NT2/D1 (cell line): ENCODE measurements at places on chromosomes 1 and 21.

GRCh38 chr1:82121421-82121820 is 320.7 kb downstream of the ADGRL2 start:
- no peak for DNase-seq

DNA sequence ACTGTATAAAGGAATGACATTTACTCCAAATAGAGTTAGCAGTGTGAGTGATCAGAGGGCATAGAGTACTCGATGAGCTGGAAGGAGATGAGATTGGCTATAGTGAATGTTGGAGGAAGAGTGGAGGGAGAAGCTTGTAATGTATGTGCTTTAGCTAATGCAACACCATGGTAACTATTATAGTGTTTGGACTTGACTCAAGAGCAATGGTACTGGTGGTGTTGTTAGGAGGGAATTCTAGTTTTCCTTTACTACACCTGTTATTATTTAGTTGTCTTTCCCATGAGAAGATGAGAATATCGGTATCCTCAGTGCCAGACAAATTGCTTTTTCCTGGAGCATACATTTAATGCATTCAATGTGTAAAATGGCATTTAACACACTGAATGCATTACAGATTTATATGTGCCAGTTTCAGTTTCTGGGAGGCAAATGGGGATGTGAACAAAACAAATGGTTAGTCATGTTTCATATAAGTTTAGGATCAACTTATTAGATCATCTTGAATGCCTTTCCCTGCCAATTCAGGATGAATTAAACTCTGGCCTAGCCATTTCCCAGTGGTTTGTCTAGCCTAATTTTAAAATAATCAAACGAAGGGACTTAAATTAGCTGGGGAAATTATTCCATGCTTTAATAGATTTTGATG is 291.1 kb upstream of the ADAMTS5 start:
- DNase-seq: no peak

DNA sequence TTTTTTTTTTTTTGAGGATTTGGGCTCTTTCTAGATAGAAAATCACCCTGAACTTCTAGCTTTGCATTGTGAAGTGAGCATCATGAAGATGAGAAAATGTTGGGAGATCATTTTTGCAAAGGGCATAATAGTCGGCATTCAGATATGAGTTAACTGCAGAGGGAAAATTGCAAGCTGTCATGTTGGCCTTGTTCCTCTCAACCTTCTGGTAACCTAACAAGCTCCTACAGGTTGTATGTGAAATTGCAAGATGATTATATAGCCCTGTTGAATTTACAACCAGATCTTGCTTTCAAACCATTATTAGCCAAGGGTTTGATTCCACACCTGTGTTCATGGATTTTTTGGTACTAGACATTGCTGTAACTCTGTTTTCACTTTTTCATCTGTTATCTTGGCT is 2.2 kb downstream of the ELOA start:
- DNase-seq: no peak

DNA sequence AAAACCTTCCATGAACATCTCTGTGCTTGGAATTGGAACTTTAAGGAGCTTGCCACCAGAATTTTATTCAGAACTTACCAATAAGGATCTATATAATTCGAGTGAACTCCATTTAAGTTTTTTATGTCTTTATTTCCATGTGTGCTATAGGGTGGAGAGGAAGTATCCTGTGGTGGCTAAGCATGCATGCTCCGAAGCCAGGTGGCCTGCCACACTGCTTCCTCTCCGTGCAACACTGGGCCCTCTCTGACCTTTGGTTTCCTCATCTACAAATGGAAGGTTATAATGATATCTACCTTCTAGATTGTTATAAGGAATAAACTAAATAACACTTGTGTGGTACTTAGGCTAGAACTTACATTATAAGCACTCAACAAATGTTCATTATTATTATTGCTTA is 382.1 kb downstream of the PTPRC start:
- DNase-seq: no peak

DNA sequence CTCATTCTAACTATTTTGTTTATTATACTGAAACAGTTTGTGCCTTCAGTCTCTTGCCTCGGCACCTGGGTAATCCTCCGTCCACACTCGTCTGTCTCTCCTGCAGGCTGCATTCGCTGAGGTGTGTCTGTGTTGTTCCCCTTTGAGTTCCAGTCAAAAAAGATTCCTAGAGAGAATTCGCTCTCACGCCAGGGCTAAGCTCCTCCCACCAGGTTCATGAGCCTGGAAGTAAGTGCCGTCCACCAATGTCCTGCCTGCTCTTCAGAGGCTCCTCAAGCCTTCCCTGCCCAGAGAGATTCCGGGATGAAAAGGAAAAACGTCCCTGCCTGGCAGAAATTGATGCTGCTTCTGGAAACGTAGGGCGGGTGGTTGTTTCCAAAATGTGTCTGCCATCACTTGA is 12.9 kb downstream of the KIAA2013 start:
- no peak for DNase-seq

DNA sequence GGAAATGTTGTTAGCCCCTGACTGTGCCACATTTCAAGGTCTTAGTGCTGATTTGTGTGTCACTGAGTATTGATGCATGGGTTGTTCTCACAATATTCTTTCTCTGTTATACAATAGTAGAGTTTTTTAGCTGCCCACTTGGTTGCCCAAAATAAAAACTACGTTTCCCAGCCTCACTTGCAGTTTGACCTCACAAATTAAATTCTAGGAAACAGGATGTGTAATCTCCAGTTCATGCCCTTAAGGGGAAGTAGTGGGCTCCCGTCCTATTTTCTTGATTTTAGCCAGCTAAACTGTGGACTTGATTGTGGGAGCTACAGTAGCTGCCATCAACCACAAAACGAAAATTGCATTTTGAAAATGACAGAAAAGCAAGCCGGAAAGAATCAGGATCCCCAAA is 27.3 kb upstream of the LAMC1 start:
- no peak for DNase-seq

DNA sequence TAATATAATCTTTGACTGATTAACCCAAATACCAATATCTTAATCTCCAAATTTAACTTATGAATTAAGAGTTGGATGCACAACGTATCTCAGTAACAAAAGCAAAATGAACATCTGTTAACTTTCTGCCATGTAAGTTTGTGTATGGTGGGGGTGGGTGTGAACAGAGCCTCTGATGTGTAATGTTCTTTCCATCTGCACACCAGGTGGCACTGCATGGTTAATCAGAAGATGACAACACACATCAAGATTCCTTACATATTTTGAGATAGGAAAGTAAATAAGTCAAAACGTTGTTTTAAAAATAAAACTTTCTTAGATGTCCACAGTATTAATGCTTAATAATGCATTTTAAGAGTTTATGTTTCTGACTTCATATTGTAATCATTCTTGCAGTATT is 251.9 kb downstream of the DPYD start:
- no peak for DNase-seq

DNA sequence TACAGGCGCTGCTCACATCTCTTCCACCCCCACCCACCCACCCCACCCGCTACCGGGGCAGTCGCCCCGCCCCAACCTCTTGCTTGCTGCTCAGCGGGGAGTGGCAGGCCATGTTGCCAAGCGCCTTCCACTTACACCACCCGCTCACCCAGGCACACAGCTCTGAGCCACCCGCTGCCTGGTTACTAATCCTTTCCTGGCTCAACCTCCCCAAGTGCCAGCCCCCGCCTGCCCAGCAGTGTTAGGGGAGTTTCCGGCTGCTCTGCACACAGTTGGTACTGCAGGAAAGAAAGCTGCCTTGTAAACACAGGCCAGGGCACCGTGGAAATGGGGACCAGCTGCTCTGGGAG is 56.2 kb downstream of the LACTBL1 start:
- no peak for DNase-seq

GRCh38 chr21:44932408-44933181 is 7.2 kb upstream of the SLX9 start:
- DNase-seq: no peak

DNA sequence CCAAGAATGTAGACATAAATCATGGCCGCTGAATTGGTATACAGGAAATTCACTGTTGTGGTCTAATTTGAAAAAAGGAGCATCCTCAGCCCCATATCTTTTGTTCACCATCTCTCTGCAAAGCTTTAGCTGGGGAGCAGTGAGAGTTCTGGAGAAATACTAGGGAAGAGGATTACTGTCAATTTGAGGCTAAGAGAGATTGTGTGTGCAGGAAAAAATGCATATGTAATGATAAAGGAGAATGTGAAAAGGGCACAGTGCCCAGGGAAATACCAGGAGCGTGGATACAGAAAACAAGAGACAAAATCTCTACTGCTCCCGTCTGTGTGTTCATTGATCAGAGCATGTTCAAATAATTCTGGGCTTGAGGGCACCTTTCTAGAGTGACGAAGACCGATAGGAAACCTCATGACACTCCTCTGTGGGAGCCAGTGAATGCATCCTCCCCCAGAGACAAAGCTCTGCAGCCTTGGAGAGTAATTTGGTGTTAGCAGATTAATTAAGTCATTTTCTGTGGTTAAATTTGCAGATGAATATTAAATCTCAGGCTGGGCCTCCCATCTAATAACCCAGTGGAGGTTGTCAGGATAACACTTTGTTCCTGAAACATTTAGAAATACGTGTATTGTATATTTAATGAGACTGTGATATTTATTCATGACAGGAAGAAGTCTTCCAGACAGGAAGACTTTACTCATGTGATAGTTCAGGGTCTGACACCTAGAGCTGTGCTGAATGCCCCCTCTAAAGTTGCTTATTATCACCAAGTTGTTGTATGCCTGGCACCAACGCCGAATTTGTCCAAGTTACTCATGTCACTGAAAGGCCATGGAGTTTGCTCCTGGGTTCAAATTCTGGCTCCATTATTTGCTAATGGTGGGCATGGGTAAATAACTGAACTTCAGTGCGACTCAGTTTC is 287.3 kb upstream of the SGIP1 start:
- DNase-seq: no peak

DNA sequence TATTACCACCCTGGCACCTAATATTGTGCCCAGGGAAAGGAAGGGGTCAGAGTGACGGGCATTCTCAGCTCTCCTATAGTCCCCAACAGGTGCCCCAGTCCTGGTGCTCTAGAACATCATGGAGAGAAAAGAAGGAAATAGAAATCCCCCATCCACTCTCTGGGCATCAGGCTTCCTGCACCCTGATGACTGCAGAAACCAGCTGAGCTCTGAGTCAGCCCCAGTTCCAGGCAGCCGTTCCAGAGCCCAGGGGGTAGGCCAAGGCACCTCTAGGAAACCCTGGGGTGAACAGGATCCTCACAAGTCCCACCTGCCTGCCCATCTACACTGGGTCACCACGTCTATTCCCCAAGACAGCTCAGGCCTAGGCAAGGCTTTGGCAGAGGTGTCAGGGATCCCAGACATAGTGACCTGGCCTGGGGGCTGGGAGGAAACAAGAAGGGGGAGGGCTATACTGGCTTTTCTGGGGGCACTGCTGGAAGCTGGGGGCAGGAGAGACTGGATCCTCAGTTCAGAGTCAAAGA is 709 bp downstream of the NECTIN4 start:
- no peak for DNase-seq

- DNase-seq: no peak
Measured at GRCh38 chr1:17108360-17108759, 10.9 kb downstream of the PADI2 start.

DNA sequence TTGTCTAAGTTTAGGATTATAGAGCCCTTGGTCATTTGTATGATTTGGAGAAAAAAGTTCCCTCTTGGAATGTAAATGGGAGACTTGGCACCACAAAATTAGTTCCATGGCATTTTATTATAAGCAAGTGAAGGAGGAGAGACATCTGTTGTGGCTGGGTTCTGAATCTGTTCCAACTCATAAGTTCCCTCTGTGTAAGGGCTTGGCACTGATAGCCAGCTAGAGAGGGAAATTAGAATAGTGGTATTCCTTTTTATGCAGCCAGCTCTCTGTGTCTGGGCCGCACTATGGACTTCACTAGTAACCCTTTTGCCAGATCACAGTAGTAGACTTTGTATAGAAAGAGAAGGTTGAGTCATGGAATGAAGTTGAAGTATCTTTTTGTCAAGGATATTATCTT is 31.1 kb downstream of the GNAI3 start:
- DNase-seq: no peak

GRCh38 chr1:204880906-204881305 is 10.2 kb downstream of the NFASC start:
- no peak for DNase-seq

DNA sequence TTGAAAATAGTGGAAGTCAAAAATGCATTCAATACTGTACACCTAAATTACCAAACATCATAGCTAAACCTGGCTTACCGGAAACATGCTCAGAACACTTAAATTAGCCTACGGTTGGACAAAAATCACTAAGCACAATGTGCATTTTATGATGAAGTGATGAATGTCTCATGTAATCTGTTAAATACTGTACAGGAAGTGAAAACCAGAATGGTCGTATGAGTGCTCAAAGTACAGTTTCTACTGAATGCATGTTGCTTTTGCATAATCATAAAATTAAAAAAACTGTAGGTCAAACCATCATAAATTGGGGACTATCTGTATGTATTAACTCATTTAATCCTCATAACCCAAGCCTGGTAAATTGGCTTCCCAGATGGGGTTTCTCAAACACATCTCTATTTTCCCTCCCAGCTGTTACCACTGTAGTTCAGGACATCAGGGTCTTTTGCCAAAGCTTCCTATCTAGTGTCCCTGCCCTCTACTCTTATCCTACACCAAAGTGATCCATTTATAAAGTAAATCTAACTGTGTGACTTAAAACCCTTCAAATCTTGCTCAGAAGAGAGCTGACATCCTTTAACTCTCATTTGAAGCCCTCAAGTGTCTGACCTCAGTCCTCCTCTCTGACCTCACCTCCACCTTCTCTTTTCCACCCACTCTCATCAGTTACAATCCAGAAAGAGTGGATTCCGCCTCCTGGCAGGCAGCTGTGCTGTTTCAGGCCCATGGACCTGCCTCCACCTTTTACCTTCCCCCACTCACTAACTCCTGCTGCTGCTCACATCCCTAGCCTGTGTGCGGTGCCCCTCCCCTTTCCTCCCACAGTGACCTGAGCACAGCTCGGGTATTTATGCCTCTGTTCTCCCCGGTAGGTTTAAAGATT is 356.4 kb upstream of the ST6GALNAC5 start:
- no peak for DNase-seq

DNA sequence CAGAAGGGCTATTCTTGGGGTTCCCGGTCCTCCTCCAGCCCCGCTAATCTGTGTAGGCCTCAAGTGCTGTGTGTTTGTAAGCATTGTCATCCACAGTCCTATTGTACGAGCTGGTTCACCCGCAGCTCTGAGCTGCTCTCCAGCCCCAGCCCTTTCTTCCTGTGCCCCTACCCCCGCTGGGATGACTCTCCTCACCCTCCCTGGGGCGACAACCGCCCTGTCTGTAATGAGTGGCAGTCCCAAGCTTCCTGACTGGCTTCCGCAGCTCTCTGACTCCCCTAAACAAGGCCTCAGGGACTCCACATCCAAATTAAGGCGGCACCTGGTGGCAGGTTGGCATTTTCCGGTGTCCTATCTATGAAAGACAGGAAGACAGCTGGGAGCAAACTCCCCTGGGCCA is 45.8 kb downstream of the TFF3 start:
- DNase-seq: no peak
